ENCODE measurements at places on chromosomes 12 and 14.

DNA sequence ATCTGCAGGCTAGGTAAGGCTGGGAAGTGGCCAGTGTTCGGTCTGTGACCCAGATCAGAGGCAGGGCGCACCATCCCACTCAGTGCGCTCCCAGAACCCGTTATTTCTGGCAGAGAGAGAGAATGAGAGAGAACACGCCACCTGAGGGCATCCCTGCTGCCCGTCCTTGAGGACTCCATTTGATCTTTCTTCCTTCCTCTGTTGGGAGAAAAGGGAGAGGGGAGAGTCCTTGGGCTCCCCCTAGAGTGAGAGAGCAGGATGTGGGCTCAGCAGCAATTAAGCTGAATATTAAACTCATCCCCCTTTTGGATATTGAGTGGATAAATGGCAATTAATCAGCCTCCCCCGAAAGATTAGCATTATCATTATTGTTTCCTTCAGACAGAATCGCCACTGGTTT, 70.6 kb downstream of the IFT43 start:
- no peak for DNase-seq

GRCh38 chr14:76706811-76707210, 54.5 kb upstream of the VASH1 start:
- no peak for DNase-seq

- DNase-seq, result no peak
Observed at GRCh38 chr14:69715725-69716477, 51.0 kb upstream of the SRSF5 start.

DNA sequence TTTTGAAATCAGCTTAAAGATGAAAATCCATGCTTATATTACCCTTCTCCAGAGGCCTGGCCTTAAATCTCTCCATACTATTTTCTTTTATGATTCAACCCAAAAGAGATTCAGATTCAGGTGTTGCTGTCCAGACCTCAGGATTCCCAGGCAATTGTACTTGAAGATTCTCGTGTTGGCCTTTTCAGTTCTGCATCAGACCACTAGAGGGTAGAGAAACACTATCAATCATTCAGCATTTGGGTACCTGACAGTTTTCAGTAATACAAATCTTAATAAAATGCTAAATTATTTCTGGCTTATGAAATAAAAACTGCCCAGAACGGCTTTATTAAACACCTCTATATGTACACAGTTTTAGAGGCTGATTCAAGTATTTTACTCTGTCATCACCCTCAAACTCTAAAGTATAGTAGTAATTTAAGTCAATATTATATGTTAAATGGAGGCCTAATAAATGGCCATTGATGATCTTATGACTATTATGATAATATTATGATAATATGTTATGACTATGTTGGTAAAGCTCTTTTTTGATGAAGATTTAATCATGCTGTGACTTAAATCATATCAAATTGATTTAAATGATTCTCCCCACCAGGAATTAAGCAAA, 301.1 kb downstream of the DUSP6 start:
- no peak for DNase-seq

DNA sequence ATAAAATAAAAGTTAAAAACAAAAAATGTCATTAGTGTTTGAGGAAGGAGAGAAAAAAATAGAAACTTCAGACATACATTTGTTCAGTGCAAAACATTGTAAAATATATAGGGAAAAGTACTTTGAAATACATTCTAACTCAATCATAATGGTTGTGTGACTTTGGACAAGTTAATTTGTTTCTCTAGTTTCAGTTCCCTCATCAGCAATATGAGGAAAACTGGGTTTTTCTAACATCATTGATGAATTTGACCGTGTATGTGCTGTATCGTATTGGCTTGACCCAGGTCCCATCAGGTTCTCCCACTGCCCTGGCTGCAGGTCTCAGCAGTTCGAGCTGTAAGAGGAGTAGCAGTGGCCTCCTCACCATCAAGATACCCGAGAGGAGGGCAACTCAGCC, 173.9 kb upstream of the ATF7IP start:
- DNase-seq, result no peak

GRCh38 chr12:5172886-5173285, 129.2 kb downstream of the KCNA5 start:
- no peak for DNase-seq

GRCh38 chr12:82805812-82806497, 119.2 kb downstream of the TMTC2 start:
- DNase-seq, result no peak

DNA sequence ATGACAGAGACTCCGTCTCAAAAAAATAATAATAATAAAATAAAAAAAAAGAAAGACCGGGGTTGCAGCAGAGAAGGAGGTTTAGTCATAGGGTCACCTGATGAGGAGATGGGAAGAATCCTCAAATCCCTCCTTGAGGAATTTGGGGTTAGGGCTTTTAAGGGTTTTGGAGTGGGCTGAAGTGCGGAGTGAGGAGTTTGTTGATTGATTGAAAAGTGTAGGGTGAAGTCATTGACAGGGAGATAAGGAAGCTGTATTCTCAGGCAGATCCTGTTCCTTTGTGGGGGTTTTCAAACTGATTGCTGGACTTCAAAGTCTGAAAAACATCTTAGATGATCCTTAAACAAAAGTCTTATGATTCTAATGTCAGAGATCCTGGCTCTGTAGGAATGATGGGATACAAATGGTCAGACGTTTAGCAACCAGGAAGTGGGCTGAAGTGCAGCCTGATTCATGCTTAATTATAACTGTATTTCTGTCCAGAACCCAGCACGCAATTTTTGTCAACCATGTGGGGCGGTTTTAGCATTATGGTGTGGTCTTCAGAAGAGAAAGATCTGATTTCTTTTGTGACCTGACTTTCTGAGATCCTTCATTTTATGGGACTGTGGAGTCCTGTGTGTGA, 16.0 kb downstream of the FNTB start:
- DNase-seq, result no peak

DNA sequence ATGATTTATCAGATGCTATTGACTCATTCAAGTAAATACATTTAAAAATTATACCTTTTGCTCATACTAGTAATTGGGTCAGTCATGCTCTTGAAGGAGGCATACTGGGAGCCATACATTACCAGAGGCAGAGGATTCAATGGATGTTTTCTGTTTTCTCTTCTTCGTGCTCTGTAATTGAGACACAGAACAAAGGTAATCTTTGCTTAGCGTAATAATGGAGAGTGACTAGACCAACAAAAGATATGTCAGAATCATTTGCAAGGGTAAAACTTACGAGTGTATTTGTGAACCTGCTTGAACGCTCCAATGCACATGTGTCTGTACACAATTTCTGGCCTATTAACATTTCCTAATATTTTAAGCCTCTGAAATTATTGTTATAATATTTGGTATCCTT, 296.4 kb downstream of the FOXG1 start:
- DNase-seq, result no peak

- DNase-seq, result no peak
Observed at GRCh38 chr12:100995771-100996170, 201.2 kb downstream of the ANO4 start.

- no peak for DNase-seq
Observed at GRCh38 chr12:73159954-73160353, 887.8 kb downstream of the TRHDE start.

DNA sequence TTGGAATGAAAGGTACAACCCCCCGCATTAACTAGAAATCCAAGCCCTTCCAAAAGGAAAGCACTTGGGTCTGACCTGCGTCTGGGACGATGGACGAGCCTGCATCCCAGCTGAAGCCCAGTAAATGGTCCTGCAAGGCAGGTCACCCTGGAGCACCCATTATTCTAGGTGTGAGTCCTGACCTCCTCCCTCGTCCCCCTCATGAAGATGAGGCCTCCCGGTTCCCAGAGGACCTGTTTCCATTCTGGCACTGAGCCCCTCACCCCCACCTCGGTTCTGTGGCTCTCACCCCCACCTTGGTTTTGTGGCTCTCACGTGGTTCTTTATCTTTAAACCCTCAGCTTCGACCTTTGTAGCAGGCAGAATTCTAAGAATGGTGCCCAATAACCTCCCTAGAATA, 7.3 kb downstream of the IFI27 start:
- no peak for DNase-seq

DNA sequence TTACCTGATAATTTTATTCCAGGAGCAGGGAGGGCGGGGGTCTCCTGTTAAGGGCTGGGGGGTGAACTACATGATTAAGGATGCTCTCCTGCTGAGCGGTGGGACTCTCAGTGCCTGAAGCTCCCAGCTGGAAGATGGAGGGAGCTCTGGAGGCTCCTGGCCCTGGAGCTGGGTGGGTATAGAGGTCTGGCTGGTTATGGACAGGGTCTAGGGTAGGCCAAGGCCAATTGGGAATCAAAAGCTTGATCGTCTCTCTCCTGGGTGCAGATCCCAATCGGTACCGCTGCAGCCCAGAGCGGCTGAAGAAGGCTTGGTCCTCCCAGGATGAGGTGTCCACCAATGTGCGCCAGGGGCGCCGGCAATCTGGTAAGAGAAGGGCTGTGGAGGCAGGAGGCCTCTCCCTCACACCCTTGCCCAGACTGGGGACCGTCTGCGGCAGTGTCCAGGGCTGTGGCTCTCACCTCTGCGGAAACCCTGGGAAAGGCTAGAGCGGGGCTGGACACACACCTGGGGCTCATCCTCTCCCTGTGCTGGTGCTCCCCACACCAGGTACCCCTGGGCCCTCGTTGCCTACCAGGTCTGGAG, 28.4 kb downstream of the PLEKHG3 start:
- no peak for DNase-seq

GRCh38 chr14:31834616-31835015, 242.5 kb upstream of the ARHGAP5 start:
- no peak for DNase-seq

GRCh38 chr14:77707355-77707723, 484 bp downstream of the ALKBH1 start:
- no peak for DNase-seq

DNA sequence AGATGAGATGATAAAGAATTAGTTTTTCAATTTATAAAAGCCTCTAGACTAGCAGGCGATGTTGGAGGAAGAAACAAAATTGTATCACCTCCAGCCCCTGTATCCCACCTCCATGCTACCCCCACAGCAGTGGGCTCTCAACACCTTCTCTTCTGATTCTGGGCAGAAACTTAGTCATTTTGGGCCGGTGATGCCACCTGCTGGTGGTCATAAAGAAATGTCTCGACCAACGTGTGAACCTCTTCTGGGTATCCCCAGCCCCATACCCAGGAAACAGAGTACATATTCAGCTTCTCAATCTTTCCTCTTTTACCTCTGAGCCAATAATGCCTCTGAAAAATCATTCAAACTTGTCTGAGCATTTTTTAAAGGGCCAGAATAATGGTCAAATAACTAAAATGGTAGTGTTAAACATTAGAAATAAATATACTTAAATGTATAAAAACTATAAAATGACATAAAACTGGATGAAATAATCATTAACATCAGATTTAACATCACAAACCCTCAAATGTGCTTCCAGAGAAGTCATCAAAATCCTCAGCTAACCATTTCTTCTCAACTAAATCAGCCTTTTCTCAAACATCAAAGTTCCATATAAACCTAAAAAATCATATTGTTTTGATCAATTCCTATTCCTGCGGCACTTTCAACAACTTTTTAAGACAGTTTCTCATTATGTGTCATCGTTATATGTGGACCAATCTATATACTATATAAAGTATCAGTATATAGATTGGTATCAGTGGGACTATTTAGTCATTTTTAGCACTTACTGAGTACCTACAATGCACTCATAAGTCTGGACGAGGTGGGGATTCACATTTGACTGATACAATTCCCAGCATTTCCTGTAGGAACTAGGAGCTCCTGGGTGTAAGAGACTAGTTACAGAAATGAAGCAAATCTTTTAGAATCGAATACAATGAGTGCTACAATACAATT, 69.4 kb downstream of the ATXN2 start:
- DNase-seq, result peak; percentile 19

GRCh38 chr14:73794146-73794545, 57.5 kb upstream of the PTGR2 start:
- DNase-seq, result no peak

GRCh38 chr12:92656911-92657310, 45.9 kb upstream of the PLEKHG7 start:
- no peak for DNase-seq

DNA sequence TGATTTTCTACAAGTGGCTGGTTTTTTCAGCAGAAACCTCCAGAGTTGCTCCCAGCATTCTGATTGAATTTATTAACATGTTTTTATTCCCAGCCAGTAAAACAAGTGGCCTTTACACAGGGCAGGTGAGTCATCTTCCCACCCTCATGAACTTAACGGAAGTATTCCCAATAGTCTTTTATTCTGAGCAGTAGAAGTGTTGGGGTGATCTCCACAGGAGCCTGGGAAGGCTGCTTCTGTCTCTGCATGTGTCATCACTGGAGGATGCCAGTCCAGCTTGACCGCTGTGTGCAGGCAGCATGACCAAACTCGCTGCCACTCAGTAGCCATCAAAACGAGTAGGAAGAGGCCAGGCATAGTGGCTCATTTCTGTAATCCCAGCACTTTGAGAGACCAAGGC, 13.4 kb upstream of the DNAH10 start:
- DNase-seq, result no peak

DNA sequence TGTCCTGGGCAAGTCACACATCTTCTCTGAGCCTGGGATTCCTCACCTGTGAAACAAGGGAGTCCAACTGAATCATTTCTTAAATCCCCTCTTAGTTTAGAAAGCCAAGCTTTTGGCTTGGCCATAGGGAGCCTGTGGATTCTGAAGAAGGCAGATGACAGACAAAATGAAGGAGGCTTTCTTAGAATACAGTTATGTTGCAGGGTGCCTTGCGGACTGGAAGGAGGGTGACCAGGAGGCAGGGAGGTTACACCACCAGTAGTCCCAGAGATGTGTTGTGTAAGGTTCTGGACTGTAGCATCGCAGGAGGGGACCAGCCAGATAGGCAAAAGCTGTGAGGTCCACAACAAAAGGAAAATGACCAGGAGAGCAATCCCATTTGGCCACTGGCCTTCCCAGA, 8.2 kb upstream of the ACVR1B start:
- no peak for DNase-seq

DNA sequence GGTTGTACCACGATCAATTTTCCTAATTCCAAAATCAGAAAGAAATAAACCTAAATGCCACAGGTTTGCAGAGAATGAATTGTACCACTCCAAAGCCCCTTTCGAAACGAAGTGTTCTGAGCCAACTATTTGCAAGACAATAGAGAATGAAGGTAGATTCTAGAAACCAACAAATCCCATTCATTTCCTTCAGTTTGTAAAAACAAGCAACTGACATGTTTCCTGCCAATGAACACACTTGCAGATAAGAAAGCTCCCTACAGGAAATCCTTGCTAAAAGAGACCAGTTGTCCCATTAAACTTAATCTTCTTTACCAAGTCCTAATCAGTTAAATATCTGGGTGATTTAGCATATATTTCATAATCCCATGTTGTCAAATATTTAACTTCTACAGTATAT, 198.4 kb upstream of the FOXN3 start:
- DNase-seq, result no peak

DNA sequence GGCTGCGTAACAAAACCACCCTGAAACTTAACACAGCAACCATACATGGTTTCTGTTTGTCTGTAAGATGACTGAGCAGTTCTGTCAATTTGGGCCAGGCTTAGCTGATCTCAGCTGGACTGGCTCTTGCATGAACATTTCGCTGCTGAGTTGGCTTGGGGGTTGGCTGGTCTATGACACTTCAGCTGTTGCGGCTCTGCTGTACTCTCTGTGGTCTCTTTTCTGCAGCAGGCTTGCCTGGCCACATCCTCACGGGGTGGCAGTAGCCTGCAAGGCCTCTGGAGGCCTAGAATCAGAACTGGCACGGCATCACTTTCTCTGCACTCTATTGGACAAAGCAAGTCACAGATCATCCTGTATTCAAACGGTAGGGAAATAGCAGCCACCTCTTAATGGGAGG, 216.2 kb downstream of the BCL11B start:
- peak; percentile 4 for DNase-seq

Measured in stimulated activated CD4-positive, alpha-beta T cell treated with anti-CD3 and anti-CD28 coated beads, Interleukin-15, amount 100 ng/mL, for 48 hours (primary cell).